Activated naive CD4-positive, alpha-beta T cell treated with anti-CD3 and anti-CD28 coated beads for 36 hours (primary cell): ENCODE measurements at places on chromosomes 6 and 20.

- peak; percentile 47 for DNase-seq
Observed at GRCh38 chr6:110878751-110879522, 4.4 kb downstream of the AMD1 start.

GRCh38 chr6:87687296-87687695, 14.7 kb downstream of the AKIRIN2 start:
- DNase-seq = no peak

GRCh38 chr6:154267508-154268106, 89.0 kb downstream of the IPCEF1 start:
- DNase-seq = peak; percentile 32

DNA sequence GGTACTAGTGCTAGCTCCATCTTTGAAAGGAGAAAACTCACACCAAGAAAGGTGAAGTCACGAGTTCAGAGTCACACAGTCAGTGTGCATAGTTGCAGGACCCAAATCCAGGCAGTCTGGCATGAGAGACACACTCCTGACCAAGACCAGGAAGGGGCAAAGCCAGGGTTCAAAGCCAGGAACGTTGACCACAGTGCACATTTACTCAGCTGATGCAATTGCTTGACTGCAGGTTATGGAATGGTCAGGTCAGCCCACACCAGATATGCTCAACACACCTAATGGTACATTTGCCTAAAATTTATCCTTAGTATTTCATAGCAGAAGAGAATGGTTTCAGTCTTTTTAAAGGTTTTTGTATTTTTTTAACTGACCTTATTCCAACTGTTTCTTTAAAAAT, 37.7 kb downstream of the TGM6 start:
- DNase-seq = no peak

DNA sequence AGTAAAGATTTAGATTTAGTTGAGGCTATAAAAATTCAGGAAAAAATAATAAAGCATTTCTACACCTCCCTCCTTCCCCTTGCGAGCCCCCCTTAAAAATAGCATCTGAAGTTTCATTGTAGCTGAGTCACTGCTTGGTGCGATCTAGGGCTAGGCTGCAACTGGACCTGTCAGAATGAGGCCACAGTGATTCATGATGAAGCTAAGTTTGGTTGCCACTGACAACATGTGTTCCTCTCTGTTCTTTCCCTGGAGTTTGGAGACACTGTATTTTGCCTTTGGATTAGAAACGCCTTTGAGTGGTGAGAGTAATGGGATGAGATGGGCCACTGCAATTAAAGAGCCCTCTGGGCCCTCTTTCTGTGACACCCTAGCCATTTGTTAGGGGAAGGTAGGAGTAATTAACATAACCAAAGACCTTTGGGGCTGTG, 334.1 kb downstream of the NRN1 start:
- DNase-seq = no peak

GRCh38 chr6:54903884-54904283, 57.3 kb downstream of the FAM83B start:
- no peak for DNase-seq

- DNase-seq = no peak
Observed at GRCh38 chr20:4929686-4930397, 71.5 kb downstream of the SLC23A2 start.

GRCh38 chr20:32189691-32190615, 17.6 kb downstream of the PLAGL2 start:
- peak; percentile 49 for DNase-seq

DNA sequence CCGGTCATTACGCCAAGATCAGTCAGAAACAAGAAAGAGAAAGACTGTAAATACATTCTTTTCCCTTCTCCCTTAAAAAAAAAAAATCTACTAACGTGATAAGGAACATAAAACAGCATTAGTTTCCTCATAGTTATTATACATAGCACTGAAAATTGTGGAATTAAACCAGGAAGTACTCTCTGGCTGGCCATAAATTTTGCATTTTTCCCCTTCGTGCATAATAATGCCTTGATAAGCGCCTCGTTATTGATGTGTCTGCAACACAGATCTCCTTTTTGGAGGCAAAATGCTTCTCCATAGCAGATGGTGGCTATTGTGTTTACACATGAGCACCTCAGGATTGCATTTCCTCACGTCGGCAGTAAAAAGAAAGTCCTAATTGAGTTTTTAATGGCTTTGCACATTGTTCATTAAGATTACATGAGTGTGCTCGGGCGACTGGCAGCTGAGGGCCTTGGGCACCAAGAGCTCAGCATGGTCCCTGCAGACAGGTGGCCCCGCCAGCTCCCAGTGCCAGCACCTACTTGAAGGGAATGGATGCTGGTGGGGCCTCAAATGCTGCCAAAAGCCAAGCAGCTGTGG, 394.5 kb downstream of the PTPRT start:
- no peak for DNase-seq

GRCh38 chr6:72832271-72832670, 210.4 kb downstream of the KCNQ5 start:
- DNase-seq = peak; percentile 14

- DNase-seq = no peak
Observed at GRCh38 chr6:111522393-111523020, 39.5 kb upstream of the REV3L start.

DNA sequence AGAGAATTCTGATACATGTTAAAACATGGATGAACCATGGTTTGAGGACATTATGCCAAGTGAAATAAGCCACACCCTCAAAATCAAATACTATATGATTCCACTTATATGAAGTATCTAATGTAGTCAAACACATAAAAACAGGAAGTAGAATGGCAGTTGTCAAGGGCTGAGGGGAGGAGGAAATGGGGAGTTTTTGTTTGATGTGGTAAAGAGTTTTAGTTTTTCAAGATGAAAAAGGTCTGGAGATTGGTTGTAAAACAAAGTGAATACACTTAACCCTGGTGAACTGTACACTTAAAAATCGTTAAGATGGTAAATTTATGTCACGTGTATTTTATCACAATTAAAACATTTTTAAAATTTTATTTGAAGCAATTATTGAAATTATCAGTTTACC, 127.4 kb upstream of the GRIK2 start:
- no peak for DNase-seq

DNA sequence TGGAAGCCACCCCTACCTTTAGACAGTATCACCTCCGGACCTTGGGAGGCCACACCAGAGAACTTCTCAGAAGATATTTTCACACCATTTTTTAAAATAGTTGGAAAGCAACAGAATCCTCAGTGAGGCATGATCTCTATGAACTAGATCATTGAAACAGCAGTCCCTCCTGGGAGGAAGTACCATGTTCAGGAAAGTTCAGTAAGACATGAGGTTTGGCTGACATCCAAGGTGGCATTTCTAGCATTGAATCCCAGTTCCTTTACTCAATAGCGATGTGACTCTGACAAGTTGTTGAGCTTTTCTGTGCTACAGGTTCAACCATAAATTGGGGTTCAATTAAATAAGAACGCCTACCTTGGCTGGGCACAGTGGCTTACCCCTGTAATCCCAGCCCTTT, 169.0 kb downstream of the TBC1D7 start:
- DNase-seq = no peak
